ENCODE measurements at places on chromosomes 1 and 21. TPM values are rescaled to one million over a fixed set of nuclear protein-coding genes. Genes with fewer than 3 reads are reported as not detected.

DNA sequence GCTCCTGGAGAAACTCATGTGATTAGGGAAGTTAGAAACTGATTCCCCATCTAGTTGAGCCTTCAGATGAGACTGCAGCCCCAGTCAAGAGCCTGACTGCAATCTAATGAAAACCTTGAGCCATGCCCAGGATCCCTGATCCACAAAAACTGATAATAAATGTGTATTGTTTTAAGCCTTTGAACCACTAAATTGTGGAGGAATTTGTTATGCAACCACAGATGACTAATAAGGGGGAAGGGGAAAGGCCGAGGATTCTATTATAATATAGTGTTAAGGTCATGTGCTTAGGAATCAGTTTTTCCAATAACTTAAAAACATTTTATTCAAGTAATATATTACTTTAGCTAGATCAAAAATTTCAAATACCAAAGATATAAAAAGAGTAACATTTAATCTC, 52.8 kb upstream of the USP25 start:
- no peak for DNase-seq

DNA sequence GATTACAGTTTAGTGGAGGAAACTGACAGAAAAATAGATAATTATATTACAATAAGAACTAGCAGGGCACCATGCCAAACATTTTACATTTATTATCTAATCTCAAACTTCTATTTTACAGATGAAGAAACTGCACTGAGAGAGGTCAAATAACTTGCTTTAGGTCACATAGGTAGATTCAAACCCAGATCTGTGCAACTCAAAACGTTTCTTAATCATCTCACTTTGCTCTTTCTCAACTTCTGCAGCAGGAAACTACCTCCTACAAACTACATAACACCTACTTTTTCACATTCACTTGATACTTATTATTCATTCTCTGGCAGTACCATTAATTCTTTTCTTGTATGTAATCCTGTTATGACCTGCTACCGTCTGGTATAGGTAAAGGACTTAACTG, 49.9 kb upstream of the BCL10 start:
- no peak for DNase-seq

- no peak for DNase-seq
Measured at GRCh38 chr1:30750731-30751291, 6.8 kb downstream of the LAPTM5 start.

DNA sequence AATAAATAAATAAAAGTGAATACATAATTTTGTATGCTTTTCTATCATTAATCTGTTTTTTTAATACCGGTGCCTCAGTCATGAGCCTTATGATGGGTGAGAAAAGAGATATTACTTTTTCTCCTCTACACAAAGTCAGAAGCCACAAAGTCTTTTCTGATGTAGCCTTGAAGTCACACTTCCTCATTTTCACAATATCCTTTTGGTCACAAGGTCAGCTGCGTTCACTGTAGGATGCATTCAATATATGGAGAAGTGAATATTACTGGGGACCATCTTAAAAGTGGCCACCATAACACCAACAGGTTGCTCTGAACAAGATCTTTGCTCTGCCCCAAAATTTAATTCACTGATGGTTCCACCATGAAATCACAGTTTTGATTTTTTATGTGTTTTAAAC, 83.3 kb upstream of the TNR start:
- no peak for DNase-seq

DNA sequence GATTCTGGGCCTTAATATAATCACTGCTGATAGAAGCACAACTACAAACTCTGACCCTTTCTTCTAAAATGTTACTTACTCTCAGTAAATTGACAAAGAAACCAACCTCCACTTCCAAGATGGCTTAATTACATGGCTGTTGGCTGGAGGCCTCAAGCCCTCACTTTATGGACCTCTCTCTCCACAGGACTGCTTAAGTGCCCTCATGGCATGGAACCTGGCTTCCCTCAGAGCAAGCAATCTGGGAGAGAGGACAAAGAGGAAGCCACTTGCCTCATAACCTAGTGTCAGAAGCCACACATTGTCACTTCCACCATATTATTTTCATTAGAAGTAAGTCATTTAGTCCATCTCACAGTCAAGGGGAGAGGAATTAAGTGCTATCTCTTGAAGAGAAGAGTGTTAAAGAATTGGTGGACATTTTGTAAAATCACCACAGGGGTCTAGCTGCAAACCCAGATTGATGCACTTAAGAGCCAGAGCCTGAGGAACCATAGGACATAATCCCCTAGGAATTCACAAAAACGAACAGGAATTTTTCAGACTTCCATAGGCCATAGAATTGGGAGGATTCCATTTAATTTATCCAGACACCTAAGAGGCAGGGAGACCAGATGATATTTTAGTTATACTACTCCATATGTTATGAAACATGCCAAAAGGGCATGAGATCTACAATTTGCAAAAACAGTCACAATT, 97.5 kb upstream of the TNFSF4 start:
- DNase-seq = no peak

The APCS gene
- total RNA-seq = 0.05 TPM

The CENPS gene
- total RNA-seq = 13.5 TPM

The CORT gene
- 0.24 TPM for total RNA-seq
